ENCODE measurements at places on chromosomes 4 and X. TPM values are rescaled to one million over a fixed set of nuclear protein-coding genes. Genes with fewer than 3 reads are reported as not detected.

PABPC1L2A gene
- not detected for total RNA-seq

SPACA5 gene
- not detected for total RNA-seq

NDP gene
- total RNA-seq, result not detected

DNA sequence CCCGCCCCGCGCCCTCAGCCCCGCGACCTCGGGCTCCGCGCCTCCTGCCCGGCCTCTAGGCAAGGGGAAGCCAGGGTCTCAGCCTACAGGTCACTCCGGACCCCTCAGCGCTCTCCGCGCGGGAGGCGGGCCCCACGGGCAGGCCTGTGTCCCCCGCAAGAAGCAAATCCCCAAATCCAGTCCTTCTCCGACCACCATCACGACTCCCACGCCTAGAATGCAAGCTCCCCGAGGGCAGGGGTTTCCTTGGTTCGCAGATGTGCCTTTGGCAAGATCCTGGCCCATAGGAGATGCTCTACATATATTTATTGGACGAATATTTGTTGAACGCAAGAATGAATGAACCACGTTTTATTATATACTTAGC lies 260 bp upstream of the CCDC149 start:
- no peak for DNase-seq

GRCh38 chr4:163846008-163846407 lies 351.5 kb downstream of the TMA16 start:
- no peak for DNase-seq

DNA sequence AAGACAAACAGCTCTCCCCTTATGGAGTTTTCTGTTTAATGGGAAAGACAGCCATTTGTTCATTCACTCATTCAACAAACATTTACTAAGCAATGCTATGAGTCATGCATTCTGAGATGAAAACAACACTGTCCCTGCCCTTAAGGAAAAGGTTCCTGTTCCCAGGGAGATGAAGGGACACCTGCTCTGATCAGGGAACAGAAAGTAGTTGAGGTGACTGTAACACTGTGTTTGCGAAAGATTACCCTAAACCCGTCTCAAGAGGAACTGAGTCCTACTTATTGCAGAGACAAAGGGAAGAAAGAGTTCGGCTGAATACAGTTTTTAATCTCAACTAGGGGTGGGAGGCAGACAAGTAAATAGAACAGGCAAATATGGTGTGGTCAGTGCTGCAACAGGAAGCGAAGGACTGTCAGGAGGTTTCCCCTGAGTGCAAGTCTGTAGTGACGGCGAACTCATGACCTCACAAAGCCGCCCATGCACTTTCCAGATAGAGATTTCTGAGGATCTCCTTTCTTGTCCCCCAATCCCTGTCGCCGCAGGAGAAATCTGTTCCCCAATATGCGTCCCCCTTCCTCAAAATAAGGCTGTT lies 712 bp downstream of the STX18 start:
- peak; percentile 86 for DNase-seq

DNA sequence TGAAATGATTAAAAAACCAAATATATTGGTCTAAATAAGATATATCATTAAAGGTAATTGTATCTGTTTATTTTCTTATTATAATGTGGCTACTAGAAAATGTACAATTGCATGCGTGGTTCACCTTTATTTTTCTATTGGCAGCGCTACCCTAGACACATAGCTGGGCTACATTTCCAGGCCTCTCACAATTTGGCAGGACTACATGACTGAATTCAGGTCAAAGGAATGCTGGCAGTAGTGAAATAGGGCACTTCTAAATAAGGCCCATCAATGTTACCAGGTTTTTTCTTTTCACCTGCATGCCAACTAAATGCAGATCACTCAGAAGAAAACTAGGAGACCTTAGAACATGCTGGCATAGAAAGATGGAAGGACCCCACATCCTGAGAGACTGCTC lies 1072.9 kb upstream of the SLIT2 start:
- DNase-seq, result no peak
